Stimulated activated CD8-positive, alpha-beta memory T cell treated with anti-CD3 and anti-CD28 coated beads, Interleukin-15, amount 100 ng/mL, for 48 hours (primary cell): ENCODE measurements at places on chromosomes 12 and 14.

- DNase-seq = no peak
Observed at GRCh38 chr14:93736378-93737014, 51.8 kb downstream of the PRIMA1 start.

DNA sequence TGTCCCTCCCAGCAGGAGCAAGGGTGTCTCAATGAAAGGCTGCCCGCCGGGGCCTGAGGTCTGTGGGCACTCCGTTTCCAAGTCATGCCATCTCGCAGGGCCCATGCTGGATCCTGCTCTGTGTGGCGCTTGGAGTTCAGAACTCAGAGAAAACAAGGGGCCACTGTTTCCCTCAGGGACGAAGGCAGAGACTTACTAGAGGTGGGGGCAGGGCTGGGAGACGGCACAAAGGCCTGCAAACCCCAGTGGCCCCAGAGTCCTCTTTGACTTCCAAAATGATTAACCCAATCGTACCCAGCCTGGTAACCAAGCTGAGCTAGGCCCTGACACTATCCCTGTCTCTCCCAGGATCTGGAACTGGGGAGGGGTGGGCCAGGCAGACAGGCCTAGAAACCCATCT, 95.8 kb downstream of the ITPK1 start:
- no peak for DNase-seq

DNA sequence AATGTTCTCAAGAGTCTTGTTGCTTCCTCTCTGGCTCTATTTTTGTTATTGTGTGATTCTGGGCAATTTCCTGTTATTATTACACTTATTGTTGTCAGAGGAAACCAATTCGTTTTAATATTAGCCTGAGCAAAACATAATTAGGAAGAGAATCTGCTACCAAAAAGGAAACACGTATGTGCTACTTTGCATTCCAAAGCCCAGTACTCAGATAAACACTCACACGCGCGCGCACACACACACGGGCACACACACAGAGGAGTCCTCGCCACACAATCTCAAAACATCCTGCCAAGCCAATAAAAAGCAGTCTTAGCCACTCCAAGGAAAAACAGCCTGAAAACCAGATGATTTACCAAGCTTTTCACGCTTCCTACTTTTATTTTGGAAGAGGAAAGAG, 400.7 kb downstream of the NUAK1 start:
- DNase-seq = no peak

DNA sequence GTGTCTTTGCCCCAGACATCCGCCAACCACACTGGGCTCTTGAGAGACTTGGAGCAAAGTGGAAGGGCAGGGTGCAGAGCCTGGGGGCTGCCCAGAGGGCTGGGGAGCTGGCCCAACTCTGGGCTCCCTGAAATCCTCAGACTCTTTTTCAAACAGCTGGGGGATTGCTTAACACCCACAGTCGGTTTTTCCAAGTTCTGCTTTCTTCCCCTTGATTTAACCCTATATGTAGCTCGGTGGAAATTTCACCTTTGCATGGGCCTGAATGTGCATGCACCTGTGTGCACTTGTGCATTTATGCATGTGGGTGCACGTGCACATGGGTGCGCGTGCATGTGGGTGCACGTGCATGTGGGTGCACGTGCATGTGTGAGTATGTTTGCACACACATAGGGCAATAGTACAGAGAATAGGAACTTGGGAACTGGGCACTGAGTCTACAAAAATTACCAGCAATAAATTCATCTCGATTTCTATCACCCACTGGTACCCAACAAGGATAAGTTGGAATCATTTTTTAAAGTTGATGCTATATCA, 52.3 kb upstream of the RFLNA start:
- no peak for DNase-seq

GRCh38 chr12:109192358-109192757, 76.0 kb downstream of the ACACB start:
- no peak for DNase-seq

- DNase-seq = no peak
Observed at GRCh38 chr12:16387919-16388318, 40.5 kb downstream of the MGST1 start.

- no peak for DNase-seq
Observed at GRCh38 chr12:2484141-2484776, 310.5 kb upstream of the FKBP4 start.

- DNase-seq = no peak
Observed at GRCh38 chr12:130764475-130765185, 48.5 kb upstream of the RIMBP2 start.

DNA sequence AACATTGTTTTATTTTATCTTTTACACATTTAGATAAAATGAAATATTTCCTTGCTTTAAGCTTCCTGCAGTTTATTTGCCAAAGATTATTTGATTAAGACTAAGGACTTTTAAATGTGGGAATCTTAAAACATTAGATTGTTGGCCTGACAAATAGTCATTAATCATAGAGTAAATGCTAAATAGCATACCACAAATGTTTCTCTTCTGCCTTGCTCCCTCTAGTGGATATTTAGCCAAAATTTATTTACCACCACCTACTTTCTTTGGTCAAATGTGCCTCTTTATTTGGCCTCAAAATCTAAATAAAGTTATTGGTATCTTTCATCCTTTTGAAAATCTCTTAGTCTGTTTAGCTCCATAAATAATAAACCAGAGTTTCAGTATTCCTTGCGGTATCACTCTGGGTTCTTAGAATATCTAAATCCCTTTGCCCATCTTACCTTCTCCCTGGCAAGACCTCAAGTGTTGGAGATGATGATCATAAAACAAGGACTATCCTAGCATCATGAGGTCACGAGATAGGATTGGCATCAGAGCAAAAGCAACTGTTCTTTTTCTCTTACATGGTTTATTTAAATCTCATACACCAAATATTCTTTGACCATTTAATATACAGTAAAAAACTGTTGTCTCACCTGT, 150.6 kb upstream of the AEBP2 start:
- no peak for DNase-seq

DNA sequence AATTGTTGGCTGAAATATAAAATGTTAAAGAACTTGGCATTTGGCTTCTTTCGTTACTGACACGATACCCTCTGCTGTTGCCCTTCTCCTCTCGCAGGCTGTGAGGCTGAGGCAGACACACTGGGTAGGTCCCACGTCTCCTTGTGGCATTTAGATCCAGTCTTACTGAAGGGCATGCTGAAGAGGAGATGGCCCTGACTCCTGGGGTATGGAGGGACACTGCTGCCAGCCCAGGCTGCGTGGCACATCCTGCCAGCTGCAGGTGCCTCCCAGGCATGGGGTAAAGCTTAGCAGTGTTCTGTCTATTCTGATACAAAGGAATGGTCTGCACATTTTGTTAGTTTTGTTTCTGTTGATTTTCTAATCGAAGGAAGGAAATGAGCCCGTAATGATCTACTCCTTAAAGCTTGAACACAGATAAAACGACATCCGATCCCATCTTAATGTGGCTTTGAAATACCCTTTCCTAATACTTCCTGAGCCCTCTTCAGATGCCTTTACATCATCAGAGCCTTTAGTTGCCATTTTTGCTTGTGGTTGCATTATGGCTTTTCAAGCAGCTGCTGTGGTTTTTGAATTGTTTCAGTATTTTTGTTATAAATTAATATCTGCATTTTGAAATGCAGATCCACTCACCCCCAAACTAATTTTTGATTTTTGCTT, 61.1 kb downstream of the WDR20 start:
- DNase-seq = no peak

DNA sequence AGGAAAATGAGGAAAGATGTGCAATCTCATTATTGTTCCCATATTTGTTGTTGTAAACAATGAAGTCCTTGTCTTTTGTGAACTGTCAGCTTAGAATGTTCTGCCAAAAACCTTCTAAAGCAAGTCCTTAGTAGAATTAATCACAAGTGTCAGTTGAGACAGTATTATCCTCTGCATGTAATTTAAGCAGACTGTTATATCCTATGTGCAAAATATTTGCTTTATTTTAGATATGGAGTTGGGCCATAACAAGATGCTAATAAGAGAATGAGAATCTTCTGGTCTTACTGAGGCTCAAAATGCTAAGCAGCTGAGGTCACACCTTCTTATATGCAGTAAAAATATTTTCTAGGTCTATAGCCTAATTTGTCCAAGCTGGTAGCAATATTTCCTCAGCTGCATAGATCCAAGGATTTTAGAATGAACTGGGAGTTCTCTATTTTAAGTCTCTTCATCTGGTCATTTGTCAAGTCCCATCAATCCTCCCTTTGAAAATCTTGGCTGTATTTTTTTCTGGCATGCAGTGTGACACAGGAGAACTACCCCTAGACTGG, 222.3 kb upstream of the NAV3 start:
- no peak for DNase-seq

DNA sequence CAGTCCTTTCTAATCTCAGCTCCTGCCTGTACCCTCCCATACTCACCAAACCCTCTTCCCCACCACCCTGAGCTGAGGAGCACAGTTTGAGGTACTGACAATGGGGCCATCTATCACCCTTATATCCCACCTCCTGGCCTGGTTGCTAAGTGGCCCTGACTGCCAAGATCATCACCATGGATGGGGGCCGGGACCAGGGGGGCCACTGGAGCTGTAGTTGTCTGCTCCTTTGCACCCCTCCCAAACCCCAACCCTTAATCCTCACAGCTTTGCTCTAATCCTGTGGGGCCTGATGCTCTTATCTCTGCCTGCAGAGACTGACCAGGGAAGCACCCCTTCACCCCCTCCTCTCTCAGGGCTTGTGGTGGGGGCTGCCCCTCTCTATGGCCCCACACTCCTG, 395 bp upstream of the GNB3 start:
- DNase-seq = no peak

GRCh38 chr12:31737345-31737744, 8.5 kb upstream of the AMN1 start:
- DNase-seq = no peak

DNA sequence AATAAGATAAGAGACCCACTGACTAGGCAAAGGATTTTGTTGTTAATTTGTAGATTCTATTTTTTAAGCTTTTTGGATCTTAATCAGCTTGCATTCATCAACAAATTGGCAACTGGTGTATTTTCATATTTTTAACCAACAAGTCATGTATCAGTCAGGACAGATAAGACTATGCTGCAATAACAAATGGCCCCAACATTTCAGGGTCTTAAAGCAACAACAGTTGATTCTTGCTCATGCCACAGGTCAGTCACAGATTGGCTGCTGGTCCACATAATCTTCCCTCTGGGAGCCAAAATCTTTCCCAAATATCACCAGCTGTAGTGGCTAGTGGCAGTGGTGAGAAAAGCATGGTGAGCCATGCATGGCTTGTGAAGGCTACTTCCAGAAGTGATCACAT, 21.9 kb upstream of the SERPINA12 start:
- no peak for DNase-seq

GRCh38 chr14:80077262-80077661, 134.0 kb downstream of the DIO2 start:
- no peak for DNase-seq

DNA sequence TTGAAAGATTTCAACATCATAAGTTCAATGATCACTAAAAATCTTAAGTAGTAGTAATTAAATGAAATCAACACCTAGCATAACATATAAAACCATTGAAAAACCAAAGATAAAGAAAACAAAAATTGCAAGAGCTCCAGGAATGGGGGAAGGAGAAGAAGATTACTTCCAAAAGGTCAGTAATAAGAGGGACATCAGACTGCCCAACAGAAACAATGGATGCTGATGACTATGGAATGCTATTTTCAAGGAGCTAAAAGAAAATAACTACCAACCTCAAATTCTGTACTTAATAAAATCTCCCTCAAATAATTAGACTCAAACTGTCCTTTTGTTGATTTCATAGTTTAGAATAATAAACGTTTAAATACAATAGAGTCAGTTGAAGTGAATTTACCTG, 314.5 kb upstream of the LMO3 start:
- DNase-seq = no peak

- DNase-seq = no peak
Observed at GRCh38 chr14:77061630-77062257, 33.2 kb upstream of the IRF2BPL start.

GRCh38 chr12:120013659-120014380, 24.8 kb downstream of the BICDL1 start:
- DNase-seq = peak; percentile 43

GRCh38 chr12:12715459-12716150, 1.6 kb upstream of the CDKN1B start:
- no peak for DNase-seq

DNA sequence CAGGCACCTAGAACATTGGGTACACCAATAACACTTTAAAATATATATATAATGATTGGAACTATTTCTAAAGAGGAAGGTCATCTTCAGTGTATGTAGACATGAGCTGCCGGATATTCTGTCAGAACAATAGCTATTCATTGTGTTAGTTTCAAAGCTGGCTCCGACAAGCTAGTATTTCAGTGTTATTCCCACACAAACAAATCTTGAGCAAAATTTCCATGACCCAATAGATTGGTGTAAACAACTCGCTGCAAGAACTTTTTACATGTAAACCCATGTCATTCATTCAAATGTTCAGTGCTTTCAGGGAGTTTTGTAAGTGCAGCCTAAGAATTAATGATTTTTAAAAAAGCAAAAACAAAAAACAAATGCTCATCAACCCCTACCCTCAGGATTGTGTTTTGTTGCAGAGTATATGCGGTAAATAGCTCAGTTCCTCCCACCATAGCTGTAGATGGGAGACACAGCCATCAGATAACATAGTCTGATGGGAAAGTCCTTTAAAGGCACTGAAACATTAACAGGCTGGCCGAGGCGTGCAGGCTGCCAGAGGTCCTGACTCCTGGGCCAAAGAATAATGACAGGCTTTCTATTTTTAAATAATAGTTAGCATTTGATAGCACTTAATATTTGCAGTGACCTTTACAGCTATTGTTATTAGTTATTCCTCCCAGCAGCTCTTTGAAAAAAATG, 150.3 kb upstream of the ARHGAP5 start:
- DNase-seq = no peak

DNA sequence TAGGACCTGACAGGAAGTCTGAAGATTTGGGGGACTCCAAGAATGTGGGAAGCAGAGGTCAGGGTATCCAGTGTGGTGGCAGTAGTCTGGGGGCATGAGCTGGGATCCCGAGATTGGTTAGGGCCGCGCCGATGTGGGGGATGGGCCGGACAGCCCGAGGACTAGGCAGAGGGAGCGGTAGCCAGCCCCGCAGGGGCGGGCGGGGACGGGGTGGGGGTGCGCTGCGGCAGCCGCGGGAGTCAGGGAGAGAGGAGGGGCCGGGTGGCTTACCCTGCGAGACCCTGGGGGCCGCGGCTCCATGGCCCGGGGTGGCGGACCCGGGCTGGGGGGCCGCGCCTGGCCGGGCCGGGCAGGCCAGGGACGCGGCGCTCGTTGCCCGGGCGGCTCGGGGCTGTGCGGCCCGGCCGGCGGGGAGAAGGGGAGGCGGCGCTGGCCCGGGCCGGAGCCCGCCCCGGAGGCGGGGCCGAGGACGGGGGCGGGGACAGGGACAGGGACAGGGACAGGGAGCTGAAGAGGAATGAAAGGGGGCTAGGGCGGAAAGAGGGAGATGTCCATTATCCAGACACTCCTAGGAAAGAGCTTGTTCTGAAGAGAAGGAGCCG, 5.6 kb downstream of the ZNF385A start:
- no peak for DNase-seq

DNA sequence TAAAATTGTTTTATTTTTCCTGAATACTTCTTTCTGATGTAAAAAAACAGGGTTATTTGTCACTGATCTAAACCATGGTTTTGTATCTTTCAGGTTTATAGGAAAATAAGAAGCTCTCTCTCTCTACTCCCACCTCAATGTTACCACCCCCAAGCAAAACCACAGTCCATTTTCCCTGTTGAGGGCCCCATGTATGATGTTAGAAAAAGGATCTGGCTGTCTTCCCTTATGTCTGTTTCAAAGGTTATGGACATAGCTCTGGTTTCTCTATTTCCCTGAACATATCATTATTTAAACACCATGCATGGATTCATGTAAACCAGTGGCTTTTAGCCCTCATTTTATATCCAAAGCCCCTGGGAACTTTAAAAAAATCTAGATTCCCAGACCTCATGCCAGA, 649.0 kb upstream of the TBX3 start:
- DNase-seq = no peak

- no peak for DNase-seq
Observed at GRCh38 chr12:126588586-126589249, 1523.5 kb downstream of the AACS start.
